Glutamatergic neuron (in vitro differentiated cells): ENCODE measurements at places on chromosomes 12 and 14. TPM values are rescaled to one million over a fixed set of nuclear protein-coding genes. Genes with fewer than 3 reads are reported as not detected.

The RASSF8 gene
- total RNA-seq, result 41.3 TPM

GRCh38 chr12:85527192-85527591 is 247.2 kb downstream of the ALX1 start:
- DNase-seq, result no peak

The TMEM253 gene
- 0.64 TPM for total RNA-seq

GRCh38 chr12:131829356-131829747 is 1.2 kb downstream of the MMP17 start:
- no peak for DNase-seq

The MSI1 gene
- total RNA-seq, result 229 TPM

DNA sequence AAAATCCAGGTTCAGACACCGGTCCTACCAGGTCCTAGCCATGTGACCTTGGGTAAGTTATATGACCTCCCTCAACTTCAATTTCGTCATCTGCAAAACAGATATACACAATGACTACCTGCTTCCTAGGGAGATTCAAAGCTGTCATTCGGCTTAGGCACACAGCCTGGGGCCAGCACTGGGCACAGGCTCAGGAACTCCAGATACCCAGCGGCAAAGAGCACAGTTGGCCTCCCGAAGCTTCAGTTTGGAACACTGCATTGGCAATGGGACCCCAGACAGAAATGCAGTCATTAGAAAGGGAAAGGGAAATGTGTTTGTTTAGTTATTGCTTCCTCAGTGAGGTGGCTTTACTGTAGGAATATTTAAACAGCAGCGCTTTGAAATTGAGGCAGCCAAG is 11.4 kb downstream of the PLEKHG6 start:
- no peak for DNase-seq
